ENCODE measurements at places on chromosomes 5 and 9. TPM values are rescaled to one million over a fixed set of nuclear protein-coding genes. Genes with fewer than 3 reads are reported as not detected.

- H3K27me3 ChIP-seq, result no peaks in the 10 kb centered on the region
- H3K4me1 ChIP-seq, result no peaks in the 10 kb centered on the region
- no peaks in the 10 kb centered on the region for H3K36me3 ChIP-seq
These were observed 151.9 kb upstream of the SMC2 start for GRCh38 chr9:103942200-103942599.

SIMC1 gene
- total RNA-seq, result 21.1 TPM

DNA sequence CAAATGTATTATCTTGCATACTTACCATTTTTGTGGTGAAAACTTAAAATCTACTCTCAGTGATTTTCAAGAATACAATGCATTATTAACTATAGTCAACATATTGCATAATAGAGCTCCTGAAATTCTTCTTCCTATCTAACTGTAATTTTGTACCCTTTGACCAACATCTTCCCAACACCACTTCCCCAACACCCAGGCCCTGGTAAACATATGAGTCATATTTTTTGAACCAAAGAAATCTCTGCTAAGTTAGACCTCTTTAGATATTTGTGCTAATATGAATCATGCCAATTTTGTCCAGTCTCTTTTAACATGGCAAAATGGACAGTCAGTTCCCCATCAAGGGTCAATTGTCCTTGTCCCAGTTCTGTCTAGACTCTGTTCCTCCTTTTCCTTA, 18.5 kb upstream of the RGS7BP start:
- H3K27ac ChIP-seq, result no peak overlapping the region
- H3K4me1 ChIP-seq, result no peaks in the 10 kb centered on the region
- no peaks in the 10 kb centered on the region for H3K36me3 ChIP-seq
- no peak for DNase-seq
- H3K27me3 ChIP-seq, result no peaks in the 10 kb centered on the region
- H3K4me3 ChIP-seq, result no peak overlapping the region

ZNF462 gene
- 0.13 TPM for total RNA-seq

SUSD3 gene
- total RNA-seq, result 11.3 TPM

GRCh38 chr9:128894764-128895163, 12.8 kb downstream of the LRRC8A start:
- peaks cover 23% of the 10 kb centered on the region for H3K36me3 ChIP-seq
- H3K27ac ChIP-seq, result no peak overlapping the region
- no peak overlapping the region for H3K4me3 ChIP-seq
- no peaks in the 10 kb centered on the region for H3K27me3 ChIP-seq
- H3K4me1 ChIP-seq, result peaks cover 85% of the 10 kb centered on the region
- DNase-seq, result no peak

PLAC8L1 gene
- 0.96 TPM for total RNA-seq

GRCh38 chr5:164013077-164013670, 507.8 kb downstream of the MAT2B start:
- no peaks in the 10 kb centered on the region for H3K27me3 ChIP-seq
- no peaks in the 10 kb centered on the region for H3K4me1 ChIP-seq
- H3K36me3 ChIP-seq, result no peaks in the 10 kb centered on the region
- H3K27ac ChIP-seq, result no peak overlapping the region
- no peak overlapping the region for H3K4me3 ChIP-seq
- no peak for DNase-seq

SPOCK1 gene
- not detected for total RNA-seq

- H3K36me3 ChIP-seq, result no peaks in the 10 kb centered on the region
- no peak for DNase-seq
- H3K4me1 ChIP-seq, result no peaks in the 10 kb centered on the region
- no peak overlapping the region for H3K4me3 ChIP-seq
- H3K27ac ChIP-seq, result no peak overlapping the region
- no peaks in the 10 kb centered on the region for H3K27me3 ChIP-seq
These were observed 43.7 kb upstream of the TEK start for GRCh38 chr9:27065288-27065687.

JMY gene
- total RNA-seq, result 7.6 TPM

GRCh38 chr9:112705768-112706427, 12.0 kb downstream of the INIP start:
- H3K4me1 ChIP-seq, result no peaks in the 10 kb centered on the region
- H3K27ac ChIP-seq, result no peak overlapping the region
- H3K4me3 ChIP-seq, result no peak overlapping the region
- H3K27me3 ChIP-seq, result no peaks in the 10 kb centered on the region

- no peak for DNase-seq
- no peaks in the 10 kb centered on the region for H3K36me3 ChIP-seq
- no peak overlapping the region for H3K4me3 ChIP-seq
- no peaks in the 10 kb centered on the region for H3K4me1 ChIP-seq
- no peaks in the 10 kb centered on the region for H3K27me3 ChIP-seq
- H3K27ac ChIP-seq, result no peak overlapping the region
These were observed 1045.3 kb downstream of the TLE1 start for GRCh38 chr9:80644044-80644443.

DNA sequence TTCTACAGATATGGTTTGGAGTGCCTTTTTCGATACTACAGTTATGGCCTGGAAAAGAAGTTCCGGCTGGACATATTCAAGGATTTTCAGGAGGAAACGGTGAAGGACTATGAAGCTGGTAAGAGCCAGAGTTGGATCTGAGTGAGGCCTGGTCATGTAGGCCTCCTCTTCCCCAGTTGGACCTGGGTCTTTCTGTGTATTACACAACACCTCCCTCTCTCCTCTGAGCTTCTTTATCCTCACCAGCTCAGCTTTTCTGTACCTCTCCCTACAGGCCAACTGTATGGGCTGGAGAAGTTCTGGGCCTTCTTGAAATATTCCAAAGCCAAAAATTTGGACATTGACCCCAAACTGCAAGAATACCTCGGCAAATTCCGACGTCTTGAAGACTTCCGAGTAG, 39.2 kb downstream of the FAXDC2 start:
- peaks cover 17% of the 10 kb centered on the region for H3K4me1 ChIP-seq
- no peak overlapping the region for H3K27ac ChIP-seq
- peaks cover 31% of the 10 kb centered on the region for H3K36me3 ChIP-seq
- DNase-seq, result no peak
- no peaks in the 10 kb centered on the region for H3K27me3 ChIP-seq

NUP214 gene
- 69.2 TPM for total RNA-seq

DNA sequence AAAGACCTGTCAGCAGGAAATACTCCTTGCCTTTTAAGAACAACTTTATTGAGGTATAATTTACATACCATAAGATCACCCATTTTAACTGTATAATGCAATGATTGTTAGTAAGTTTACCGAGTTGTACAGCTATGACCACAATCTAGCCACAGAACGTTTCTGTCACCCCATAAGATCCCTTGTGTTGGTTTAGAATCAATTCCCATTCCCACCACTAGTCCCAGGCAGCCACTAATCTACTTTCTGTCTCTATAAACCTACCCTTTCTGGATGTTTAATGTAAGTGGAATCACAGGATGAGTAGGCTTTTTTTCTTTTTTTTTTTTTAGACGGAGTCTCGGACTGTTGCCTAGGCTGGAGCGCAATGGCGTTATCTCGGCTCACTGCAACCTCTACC, 4.4 kb downstream of the GPR107 start:
- no peaks in the 10 kb centered on the region for H3K27me3 ChIP-seq
- no peaks in the 10 kb centered on the region for H3K36me3 ChIP-seq
- DNase-seq, result no peak

DNA sequence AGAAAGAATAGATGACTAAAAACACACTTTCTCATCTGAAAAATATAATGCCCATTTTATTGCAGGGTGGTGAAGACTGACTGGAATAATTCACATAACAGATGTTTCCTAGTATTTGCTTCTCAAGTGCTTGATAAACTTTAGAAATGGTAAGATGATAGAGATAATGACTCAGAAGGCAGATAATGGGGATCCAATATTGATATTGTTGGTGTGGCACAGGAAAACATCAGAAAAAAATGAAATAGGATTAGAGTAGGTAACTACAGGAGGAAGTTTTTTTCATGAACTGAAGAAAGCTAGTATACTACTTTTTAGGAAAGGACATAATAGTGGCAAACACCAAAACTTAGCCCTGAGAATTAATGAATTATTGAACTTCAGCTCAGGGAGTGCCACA, 20.2 kb upstream of the F2RL2 start:
- no peaks in the 10 kb centered on the region for H3K4me1 ChIP-seq
- no peak overlapping the region for H3K4me3 ChIP-seq
- H3K27me3 ChIP-seq, result no peaks in the 10 kb centered on the region
- H3K27ac ChIP-seq, result no peak overlapping the region

DNA sequence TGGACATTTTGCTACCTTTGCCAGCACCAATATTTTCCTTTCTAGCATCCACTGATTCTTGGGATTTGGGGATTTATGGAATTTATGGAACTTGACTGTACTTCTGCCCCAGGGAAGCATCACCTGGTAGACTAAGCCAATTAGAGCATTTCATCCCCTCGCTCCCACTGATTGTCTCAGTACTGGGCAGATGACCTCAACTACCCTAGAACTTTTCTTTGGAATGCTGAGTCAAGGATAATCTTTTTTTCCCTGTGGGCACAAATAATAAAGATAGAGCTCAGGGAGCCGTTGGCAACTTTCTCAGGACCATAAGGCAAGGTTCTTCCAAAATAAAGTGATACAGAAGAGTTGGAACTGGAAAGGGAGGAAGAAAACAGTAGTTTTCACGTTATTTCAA, 438.4 kb downstream of the PLK2 start:
- no peak overlapping the region for H3K27ac ChIP-seq
- H3K36me3 ChIP-seq, result no peaks in the 10 kb centered on the region
- H3K4me3 ChIP-seq, result no peak overlapping the region
- no peak for DNase-seq

DNA sequence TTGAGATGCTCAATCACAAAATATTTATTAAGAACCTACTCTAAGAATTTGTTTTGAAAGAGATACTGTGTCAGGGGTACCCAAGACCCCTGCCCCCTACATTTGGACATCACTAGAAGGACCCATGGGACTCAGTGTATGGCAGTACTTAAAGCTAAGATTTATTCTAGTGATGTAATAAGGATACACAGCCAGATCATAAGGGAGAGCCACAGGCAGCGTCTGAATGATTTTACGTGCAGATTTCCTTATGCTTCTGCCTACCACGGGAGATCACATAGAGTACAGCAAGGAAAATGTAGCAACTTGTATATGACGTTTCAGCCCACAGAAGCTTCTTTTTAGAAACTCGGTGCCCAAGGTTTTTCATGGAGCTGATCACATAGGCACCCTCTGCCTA, 172.9 kb downstream of the DEPDC1B start:
- H3K4me3 ChIP-seq, result no peak overlapping the region
- DNase-seq, result no peak
- H3K27ac ChIP-seq, result no peak overlapping the region
- no peaks in the 10 kb centered on the region for H3K36me3 ChIP-seq
- no peaks in the 10 kb centered on the region for H3K4me1 ChIP-seq

GRM6 gene
- total RNA-seq, result not detected

- no peaks in the 10 kb centered on the region for H3K27me3 ChIP-seq
- H3K4me1 ChIP-seq, result no peaks in the 10 kb centered on the region
- H3K36me3 ChIP-seq, result no peaks in the 10 kb centered on the region
- H3K27ac ChIP-seq, result no peak overlapping the region
These were observed 67.7 kb downstream of the TENT4A start for GRCh38 chr5:6780802-6781391.

SHLD3 gene
- total RNA-seq, result 8.2 TPM

DNA sequence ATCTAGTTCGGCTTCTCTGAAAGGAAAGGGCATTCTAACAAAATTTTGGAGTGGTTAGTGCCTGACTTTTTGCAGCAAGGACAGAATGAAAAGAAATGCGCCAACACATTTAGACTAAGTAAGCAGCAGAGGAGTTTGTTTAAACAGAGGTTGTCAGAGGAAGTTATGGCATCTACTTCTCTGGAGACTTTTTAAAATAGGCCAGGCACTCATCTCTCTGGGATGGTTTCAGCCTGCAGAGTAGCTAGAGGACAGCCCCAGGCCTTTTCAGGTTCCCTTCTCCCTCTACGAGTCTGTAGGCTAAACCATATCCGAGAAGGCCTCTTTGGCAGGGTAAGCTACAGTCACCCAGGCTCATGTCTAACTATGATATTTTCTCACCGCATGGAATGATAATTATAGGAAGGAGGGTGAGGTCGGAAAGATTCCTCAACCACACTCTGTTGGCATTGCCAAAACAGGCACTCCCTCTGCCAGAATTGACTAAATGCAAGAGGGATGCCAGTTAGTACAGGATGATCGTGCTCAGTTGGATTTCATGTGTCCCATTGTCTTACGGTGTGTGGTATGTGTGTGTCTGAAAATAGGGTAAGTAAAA, 1.4 kb upstream of the CTXN3 start:
- no peaks in the 10 kb centered on the region for H3K4me1 ChIP-seq
- no peak for DNase-seq
- no peaks in the 10 kb centered on the region for H3K36me3 ChIP-seq
- no peak overlapping the region for H3K4me3 ChIP-seq
- H3K27me3 ChIP-seq, result no peaks in the 10 kb centered on the region

KCNT1 gene
- total RNA-seq, result not detected

GRCh38 chr5:94057217-94057616, 315.8 kb upstream of the POU5F2 start:
- no peaks in the 10 kb centered on the region for H3K27me3 ChIP-seq
- H3K4me1 ChIP-seq, result no peaks in the 10 kb centered on the region

DNA sequence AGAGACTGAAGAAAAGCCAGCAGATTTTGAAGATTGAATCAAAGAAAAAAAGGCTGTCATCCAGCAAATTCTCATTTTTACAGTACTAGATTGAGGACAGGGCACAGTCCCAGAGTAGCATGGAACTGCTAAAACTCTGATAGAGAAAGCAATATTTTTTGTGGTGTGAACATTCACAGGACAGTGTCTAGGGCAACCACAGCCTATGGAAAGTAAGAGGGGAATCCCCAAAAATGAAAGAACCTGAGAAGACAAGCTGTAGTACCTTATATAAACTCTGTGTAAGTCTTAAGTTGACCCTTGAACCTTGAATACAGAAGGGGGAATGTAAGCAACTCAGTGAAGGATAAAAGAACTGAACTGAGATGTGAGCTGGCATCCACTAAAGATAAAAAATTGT, 540.3 kb downstream of the HINT1 start:
- no peak overlapping the region for H3K4me3 ChIP-seq
- no peaks in the 10 kb centered on the region for H3K4me1 ChIP-seq
- DNase-seq, result no peak

PPWD1 gene
- 46.4 TPM for total RNA-seq

- H3K4me1 ChIP-seq, result no peaks in the 10 kb centered on the region
- no peaks in the 10 kb centered on the region for H3K36me3 ChIP-seq
- no peaks in the 10 kb centered on the region for H3K27me3 ChIP-seq
- no peak for DNase-seq
- H3K27ac ChIP-seq, result no peak overlapping the region
These were observed 95.7 kb downstream of the LPAR1 start for GRCh38 chr9:110942522-110942921.

All from CD8-positive, alpha-beta memory T cell (primary cell).